T-helper 17 cell (primary cell): ENCODE measurements at places on chromosomes 3 and 15.
A peak's percentile ranks its signal among the peaks of the same experiment; 100 is the strongest.

- peaks cover 12% of the 10 kb centered on the region for H3K36me3 ChIP-seq
- no peak for DNase-seq
- peak overlapping the region; percentile 70 for H3K27ac ChIP-seq
Observed at GRCh38 chr3:16322189-16322588, 57.2 kb downstream of the OXNAD1 start.

GRCh38 chr3:122679882-122680474 is 661 bp upstream of the PARP14 start:
- no peaks in the 10 kb centered on the region for H3K27me3 ChIP-seq
- peaks cover 5% of the 10 kb centered on the region for H3K36me3 ChIP-seq
- no peak for DNase-seq
- peak overlapping the region; percentile 99 for H3K4me3 ChIP-seq

GRCh38 chr3:27594096-27594690 is 110.0 kb upstream of the SLC4A7 start:
- H3K4me3 ChIP-seq: no peak overlapping the region
- H3K27ac ChIP-seq: no peak overlapping the region
- no peaks in the 10 kb centered on the region for H3K36me3 ChIP-seq
- no peaks in the 10 kb centered on the region for H3K27me3 ChIP-seq

DNA sequence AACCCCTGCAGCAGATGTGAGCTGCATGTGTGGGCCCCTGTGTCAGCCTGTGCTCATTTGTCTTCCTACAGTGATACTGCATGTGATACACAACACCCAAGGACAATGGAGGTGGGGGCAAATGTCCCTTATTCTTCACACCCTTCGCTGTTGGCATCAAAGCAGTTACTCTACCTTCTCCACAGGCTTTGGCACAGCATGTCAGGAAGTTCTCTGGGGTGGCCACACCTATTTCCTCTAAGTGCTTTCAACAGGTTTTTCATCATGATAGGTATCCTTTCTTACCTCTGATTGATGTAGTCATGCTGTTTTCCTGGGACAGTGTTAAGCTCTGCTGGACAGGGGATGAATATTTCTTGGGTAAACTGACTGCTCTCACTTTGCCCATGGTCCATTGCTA is 29.5 kb downstream of the ZNF662 start:
- no peaks in the 10 kb centered on the region for H3K36me3 ChIP-seq
- peaks cover 3% of the 10 kb centered on the region for H3K27me3 ChIP-seq
- H3K4me3 ChIP-seq: no peak overlapping the region
- no peak overlapping the region for H3K27ac ChIP-seq
- DNase-seq: no peak

GRCh38 chr15:68365770-68366169 is 66.2 kb downstream of the ITGA11 start:
- no peak overlapping the region for H3K27ac ChIP-seq
- no peaks in the 10 kb centered on the region for H3K4me1 ChIP-seq
- peaks cover 19% of the 10 kb centered on the region for H3K27me3 ChIP-seq
- no peak overlapping the region for H3K4me3 ChIP-seq

DNA sequence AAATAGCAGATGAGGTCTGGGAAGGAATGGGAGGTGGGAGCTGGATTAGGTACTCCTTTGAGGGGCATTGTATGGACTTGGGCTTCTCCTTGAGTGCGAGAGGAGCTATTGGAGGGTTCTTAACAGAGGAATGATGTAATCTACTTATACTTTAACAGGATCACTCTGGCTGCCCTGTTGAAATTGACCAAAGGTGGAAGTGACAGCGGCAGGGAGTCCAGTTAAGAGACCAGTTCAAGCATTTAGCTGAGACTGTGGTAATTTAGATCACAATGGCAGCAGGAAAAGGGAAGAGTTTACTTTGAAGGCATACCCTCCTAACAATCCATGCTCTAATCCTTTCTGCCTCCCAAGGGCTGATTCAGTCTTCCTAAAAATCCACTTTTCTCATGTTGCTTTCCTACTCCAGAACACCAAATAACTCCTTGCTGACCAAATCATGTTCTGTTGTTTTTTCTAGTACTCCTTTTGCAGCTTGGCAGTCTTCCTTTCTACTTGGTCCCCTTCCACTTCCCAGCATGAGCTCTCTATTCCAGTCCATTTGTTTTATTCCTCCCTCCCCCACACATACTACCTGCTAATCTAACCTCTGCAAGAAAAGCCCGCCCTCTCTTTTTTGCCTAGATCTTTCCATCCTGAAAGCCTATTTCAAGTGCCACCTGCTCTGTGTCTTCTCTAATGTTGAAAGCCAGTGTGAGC is 139.4 kb downstream of the NECTIN3 start:
- DNase-seq: no peak
- no peak overlapping the region for H3K27ac ChIP-seq
- H3K27me3 ChIP-seq: no peaks in the 10 kb centered on the region
- H3K4me1 ChIP-seq: no peaks in the 10 kb centered on the region

DNA sequence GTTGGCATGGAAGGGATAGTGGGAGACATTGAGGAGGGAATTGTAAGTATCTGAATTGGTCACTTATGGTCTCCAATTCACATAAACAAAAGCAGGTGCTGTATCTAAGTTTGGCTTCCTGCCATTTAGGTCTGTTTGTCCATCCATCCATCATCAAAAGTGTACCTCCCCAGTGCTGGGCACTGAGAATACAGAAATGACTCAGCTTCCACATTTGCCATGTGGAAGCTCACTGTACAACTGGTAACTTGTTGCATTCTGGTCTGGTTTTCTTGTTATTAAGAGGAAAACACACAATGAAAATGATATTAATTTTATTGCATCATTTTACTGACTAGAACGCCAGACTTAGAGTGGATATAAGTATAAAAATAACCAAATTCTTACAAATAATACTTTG is 30.9 kb upstream of the MUC13 start:
- H3K27me3 ChIP-seq: no peaks in the 10 kb centered on the region
- no peak for DNase-seq
- H3K4me3 ChIP-seq: no peak overlapping the region
- peaks cover 1% of the 10 kb centered on the region for H3K36me3 ChIP-seq

DNA sequence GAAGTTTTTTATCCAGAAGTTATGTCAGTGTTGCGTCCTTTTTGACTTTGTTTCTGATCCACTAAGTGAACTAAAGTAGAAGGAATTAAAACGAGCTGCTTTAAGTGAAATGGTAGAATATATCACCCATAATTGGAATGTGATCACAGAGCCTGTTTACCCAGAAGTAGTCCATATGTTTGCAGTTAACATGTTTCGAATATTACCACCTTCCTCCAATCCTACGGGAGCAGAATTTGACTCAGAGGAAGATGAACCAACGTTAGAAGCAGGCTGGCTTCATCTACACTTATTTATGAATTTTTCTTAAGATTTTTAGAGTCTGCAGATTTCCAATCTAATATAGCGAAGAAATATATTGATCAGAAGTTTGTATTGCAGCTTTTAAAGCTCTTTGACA is 57.6 kb downstream of the DNAH1 start:
- no peaks in the 10 kb centered on the region for H3K27me3 ChIP-seq
- no peak for DNase-seq
- H3K36me3 ChIP-seq: no peaks in the 10 kb centered on the region
- peaks cover 13% of the 10 kb centered on the region for H3K4me1 ChIP-seq
- peak overlapping the region; percentile 29 for H3K27ac ChIP-seq
- no peak overlapping the region for H3K4me3 ChIP-seq

GRCh38 chr15:81239190-81239589 is 42.5 kb downstream of the IL16 start:
- no peak overlapping the region for H3K4me3 ChIP-seq
- no peaks in the 10 kb centered on the region for H3K4me1 ChIP-seq
- no peak overlapping the region for H3K27ac ChIP-seq
- H3K36me3 ChIP-seq: no peaks in the 10 kb centered on the region

DNA sequence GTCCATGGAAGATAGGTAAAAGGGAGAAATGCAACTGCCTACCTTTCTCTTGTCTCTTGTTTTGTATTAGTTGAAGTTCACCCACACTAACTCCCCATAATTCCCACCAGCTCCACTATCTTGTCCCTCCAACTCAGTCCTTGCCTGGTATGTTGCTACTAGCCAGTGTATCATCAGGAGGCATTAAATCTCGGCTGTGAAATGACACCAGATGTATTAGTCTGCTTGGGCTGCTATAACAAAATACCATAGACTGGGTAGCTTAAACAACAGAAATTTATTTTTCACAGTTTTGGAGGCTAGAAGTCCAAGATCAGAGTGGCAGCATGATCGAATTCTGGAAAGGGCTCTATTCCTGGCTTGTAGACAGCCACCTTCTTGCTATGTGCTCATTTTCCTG is 102.3 kb upstream of the WDR72 start:
- H3K4me3 ChIP-seq: no peak overlapping the region
- no peaks in the 10 kb centered on the region for H3K4me1 ChIP-seq
- H3K27me3 ChIP-seq: no peaks in the 10 kb centered on the region
- H3K27ac ChIP-seq: no peak overlapping the region

- no peak overlapping the region for H3K27ac ChIP-seq
- no peaks in the 10 kb centered on the region for H3K4me1 ChIP-seq
- no peaks in the 10 kb centered on the region for H3K27me3 ChIP-seq
Observed at GRCh38 chr3:28856796-28857195, 424.1 kb upstream of the RBMS3 start.

- H3K4me1 ChIP-seq: peaks cover 3% of the 10 kb centered on the region
- no peaks in the 10 kb centered on the region for H3K36me3 ChIP-seq
- DNase-seq: no peak
- H3K4me3 ChIP-seq: no peak overlapping the region
- peaks cover 4% of the 10 kb centered on the region for H3K27me3 ChIP-seq
Observed at GRCh38 chr3:188956839-188957489, 214.8 kb upstream of the TPRG1 start.

GRCh38 chr15:56185980-56186379 is 57.7 kb downstream of the RFX7 start:
- DNase-seq: no peak
- H3K27ac ChIP-seq: peak overlapping the region; percentile 68
- peaks cover 4% of the 10 kb centered on the region for H3K36me3 ChIP-seq
- no peaks in the 10 kb centered on the region for H3K27me3 ChIP-seq
- H3K4me1 ChIP-seq: peaks cover 36% of the 10 kb centered on the region

GRCh38 chr15:50970524-50970923 is 62.0 kb downstream of the AP4E1 start:
- no peaks in the 10 kb centered on the region for H3K27me3 ChIP-seq
- H3K4me3 ChIP-seq: no peak overlapping the region
- DNase-seq: no peak
- peaks cover 19% of the 10 kb centered on the region for H3K36me3 ChIP-seq
- no peak overlapping the region for H3K27ac ChIP-seq

GRCh38 chr15:96838081-96838480 is 507.6 kb downstream of the NR2F2 start:
- no peaks in the 10 kb centered on the region for H3K36me3 ChIP-seq
- DNase-seq: no peak
- no peak overlapping the region for H3K27ac ChIP-seq
- no peaks in the 10 kb centered on the region for H3K4me1 ChIP-seq
- H3K4me3 ChIP-seq: no peak overlapping the region

GRCh38 chr3:32282578-32283154 is 44.2 kb downstream of the CMTM8 start:
- no peaks in the 10 kb centered on the region for H3K27me3 ChIP-seq
- peak overlapping the region; percentile 86 for H3K27ac ChIP-seq
- peaks cover 40% of the 10 kb centered on the region for H3K4me1 ChIP-seq
- no peak overlapping the region for H3K4me3 ChIP-seq
- DNase-seq: no peak

DNA sequence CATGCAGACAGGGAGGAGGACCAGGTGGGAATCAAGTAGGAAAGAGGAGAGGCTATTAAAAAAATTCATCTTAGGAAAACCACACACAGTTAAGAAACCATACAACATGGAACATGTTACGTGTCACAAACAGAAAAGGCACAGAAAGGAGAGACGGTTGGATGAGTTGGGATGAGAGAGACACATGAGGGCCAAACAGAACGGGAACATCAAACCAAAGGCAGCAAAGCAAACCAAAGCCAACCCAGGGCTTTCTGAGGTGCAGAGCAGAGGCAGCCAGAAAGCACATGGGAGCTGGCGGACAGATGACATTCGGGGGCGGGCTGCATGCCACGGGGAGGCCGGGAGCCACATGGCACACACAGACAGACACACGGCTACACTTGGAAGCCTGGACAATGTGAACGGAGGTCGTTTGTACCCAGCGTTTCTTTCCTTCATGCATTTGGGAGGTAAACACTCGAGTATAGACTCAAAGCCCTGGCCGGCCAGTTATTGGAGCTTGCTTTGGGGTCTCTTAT is 8.6 kb upstream of the SEC13 start:
- H3K4me1 ChIP-seq: peaks cover 5% of the 10 kb centered on the region
- H3K4me3 ChIP-seq: no peak overlapping the region
- H3K36me3 ChIP-seq: peaks cover 6% of the 10 kb centered on the region
- no peak overlapping the region for H3K27ac ChIP-seq

DNA sequence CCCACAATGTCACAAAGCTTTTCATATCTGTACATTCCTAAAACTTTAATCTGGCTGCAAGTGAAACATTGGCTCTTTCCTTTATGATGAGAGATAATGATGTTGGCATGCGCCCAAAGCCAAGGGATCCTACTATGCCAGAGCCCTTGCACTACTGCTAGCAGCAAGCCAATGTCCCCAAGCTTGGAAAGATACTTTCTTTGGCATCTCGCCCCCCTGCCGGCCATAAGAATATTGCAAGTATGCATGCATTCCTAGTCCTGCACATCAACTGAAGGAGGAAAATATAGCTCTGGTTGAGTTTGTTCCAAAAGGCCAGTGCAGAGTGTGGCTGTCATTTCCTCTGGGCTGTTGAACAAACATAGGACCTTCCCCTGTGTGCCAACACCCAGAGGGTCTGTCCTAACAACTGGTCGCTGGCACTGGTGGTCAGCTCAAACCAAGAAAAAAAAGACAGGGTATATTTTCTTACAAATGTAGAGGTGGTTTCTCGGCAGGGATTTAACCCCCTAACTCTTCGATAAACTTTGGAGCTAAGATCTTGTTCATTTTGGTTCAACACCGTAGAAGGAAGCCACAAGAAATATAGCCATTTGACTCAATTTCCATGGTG is 120.9 kb upstream of the ZBED2 start:
- H3K27me3 ChIP-seq: no peaks in the 10 kb centered on the region
- no peak overlapping the region for H3K4me3 ChIP-seq
- H3K36me3 ChIP-seq: peaks cover 2% of the 10 kb centered on the region
- peak overlapping the region; percentile 29 for H3K27ac ChIP-seq
- DNase-seq: peak; percentile 25

GRCh38 chr3:53252096-53252946 is 3.5 kb downstream of the TKT start:
- peaks cover 39% of the 10 kb centered on the region for H3K4me1 ChIP-seq
- H3K4me3 ChIP-seq: no peak overlapping the region
- no peak for DNase-seq
- H3K27ac ChIP-seq: peak overlapping the region; percentile 41
- H3K27me3 ChIP-seq: no peaks in the 10 kb centered on the region
- H3K36me3 ChIP-seq: no peaks in the 10 kb centered on the region

GRCh38 chr3:13515786-13516759 is 32.9 kb upstream of the FBLN2 start:
- no peaks in the 10 kb centered on the region for H3K27me3 ChIP-seq
- H3K27ac ChIP-seq: no peak overlapping the region
- H3K4me1 ChIP-seq: peaks cover 4% of the 10 kb centered on the region
- H3K36me3 ChIP-seq: no peaks in the 10 kb centered on the region
- DNase-seq: no peak
